ENCODE measurements at places on chromosomes 12 and 14.

- DNase-seq, result no peak
These were observed 22.6 kb downstream of the ERP27 start for GRCh38 chr12:14915736-14916135.

- DNase-seq, result peak; percentile 84
These were observed 73.1 kb upstream of the GPR68 start for GRCh38 chr14:91317381-91318308.

GRCh38 chr14:61733972-61734371, 28.2 kb upstream of the SNAPC1 start:
- no peak for DNase-seq

GRCh38 chr14:100022772-100023451, 42.3 kb upstream of the EVL start:
- DNase-seq, result no peak

GRCh38 chr12:10147714-10148403, 17.9 kb upstream of the CLEC7A start:
- DNase-seq, result no peak

DNA sequence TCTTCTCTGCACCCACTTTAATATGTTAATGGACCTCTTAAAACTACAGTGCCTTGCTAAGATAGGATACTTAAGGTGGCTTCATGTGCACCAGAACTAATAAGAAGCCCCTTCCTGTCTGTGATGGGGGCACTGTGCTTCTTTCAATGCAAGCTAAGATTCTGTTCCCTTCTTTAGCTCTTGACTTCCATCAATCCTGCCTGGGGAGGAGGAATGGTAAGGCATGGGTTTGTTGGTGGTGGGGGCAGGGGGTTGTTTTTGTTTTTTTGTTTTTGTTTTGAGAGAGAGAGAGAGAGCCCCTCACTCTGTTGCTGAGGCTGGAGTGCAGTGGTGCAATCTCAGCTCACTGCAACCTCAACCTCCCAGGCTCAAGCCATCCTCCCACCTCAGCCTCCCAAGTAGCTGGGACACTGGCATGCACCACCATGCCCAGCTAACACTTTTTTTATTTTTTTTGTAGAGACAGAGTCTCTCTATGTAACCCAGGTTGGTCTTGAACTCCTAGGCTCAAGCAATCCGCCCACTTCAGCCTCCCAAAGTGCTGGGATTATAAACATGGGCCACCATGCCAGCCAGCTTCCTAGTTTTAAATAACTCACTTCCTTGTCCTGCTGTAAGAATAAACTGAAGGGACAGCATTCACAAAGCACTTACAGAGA, 4.5 kb upstream of the KRT3 start:
- DNase-seq, result no peak

GRCh38 chr12:105822131-105823105, 316.3 kb downstream of the NUAK1 start:
- DNase-seq, result no peak

- no peak for DNase-seq
These were observed 440.0 kb downstream of the SLC16A7 start for GRCh38 chr12:60035835-60036234.

DNA sequence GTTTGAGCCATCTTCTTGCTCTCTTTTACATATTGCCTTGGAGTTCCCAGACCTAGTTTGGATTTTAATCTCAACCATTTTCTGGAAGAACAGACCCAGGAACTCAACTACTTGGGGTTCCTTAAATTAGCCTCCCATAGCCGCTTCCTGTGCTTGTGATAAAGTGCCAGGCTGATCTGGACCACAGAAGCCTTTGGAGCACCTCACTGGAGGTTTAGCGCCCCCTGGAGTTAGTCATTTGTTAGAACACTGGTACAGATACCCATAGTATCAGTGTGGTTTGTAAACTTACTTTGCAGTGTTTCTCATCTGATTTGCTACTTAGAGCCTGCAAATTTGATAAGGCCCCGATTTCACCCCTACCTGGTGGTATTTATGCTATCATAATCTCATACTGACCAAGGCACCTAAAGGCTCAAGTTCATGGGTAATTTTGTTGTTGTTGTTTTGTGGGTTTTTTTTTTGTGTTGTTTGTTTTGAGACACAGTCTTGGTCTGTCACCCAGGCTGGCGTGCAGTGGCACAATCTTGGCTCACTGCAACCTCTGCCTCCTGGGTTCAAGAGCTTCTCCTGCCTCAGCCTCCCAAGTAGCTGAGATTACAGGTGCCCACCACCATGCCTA, 3.7 kb downstream of the UNC119B start:
- DNase-seq, result peak; percentile 78

DNA sequence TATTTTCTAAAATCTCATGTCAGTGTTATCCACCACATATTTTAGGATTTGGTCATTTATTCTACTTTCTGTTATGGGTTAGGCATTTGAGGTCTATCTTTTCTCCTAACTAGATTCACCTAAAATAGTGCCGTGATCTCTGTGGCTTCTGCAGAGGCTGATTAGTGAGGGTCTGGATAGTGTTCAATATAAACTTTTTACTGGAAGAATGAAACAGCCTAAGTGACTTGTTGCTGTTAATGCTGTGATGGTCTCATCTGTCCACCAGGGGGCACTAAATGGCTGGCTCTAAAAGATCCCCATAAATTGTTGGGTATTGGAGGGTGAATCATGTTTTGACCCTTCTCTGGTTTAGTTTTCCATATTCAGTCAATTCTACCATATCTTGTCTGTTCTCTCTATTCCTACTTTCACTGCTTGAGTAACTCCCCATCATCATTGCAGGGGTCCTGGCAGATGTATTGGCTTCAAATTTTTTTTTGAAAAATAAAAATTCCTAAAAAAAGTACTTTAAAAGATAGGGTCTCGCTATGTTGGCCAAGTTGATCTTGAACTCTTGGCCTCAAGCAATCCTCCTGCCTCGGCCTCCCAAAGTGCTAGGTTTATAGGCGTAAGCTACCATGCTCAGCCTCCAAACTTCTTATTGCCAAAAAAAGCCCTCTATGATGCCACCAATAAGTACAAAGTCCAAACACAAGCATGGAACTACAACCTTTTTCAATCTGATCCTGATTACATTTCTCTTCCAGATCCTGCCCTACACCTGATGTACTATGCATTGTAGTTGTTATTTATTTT, 6.9 kb downstream of the PABPN1 start:
- peak; percentile 76 for DNase-seq

DNA sequence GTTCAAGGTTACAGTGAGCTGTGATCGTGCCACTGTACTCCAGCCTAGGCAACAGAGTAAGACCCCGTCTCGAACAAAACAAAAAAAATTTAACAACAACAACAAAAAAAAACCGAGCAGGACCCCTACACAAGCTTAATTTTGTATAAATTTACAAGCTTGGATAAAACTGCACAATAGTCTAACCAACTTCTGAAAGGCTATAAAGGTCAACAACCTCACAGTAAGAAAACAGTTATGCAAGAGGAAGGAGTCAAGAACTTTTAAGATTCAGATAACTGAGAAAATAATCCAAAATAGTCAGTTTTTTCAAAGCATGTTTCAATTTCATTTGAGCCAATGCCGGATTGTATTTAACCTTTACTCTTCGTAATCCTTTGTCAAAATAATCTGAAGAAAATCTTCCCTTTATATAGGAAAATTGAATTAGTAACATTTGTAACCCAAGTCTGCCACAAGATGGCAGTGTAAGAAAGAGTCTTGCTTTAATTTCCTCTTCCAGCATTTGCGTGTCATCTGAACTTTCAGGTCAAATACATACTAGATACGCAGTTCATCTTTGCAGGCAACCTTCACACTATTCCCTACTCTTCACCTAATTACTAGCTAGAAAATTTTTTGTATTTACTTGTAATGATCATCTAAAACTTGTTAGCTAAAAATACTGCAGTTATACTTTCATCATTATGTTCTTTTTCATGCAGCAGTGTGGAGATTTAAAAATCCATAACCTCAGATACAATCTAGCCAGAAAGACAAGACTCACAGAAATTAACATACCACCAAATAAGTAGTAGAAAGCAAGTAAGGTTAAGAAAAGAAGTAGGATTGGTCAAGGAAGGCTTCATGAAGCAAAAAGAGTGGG, 5.8 kb downstream of the CCNB1IP1 start:
- peak; percentile 27 for DNase-seq

- no peak for DNase-seq
These were observed 80.6 kb downstream of the APAF1 start for GRCh38 chr12:98725476-98726247.

- DNase-seq, result peak; percentile 46
These were observed 108.5 kb downstream of the SCARB1 start for GRCh38 chr12:124754949-124755800.

- DNase-seq, result peak; percentile 18
These were observed 30.1 kb upstream of the DHRS7 start for GRCh38 chr14:60195179-60195810.

- DNase-seq, result no peak
These were observed 295.9 kb downstream of the ZFP36L1 start for GRCh38 chr14:68497011-68497410.

DNA sequence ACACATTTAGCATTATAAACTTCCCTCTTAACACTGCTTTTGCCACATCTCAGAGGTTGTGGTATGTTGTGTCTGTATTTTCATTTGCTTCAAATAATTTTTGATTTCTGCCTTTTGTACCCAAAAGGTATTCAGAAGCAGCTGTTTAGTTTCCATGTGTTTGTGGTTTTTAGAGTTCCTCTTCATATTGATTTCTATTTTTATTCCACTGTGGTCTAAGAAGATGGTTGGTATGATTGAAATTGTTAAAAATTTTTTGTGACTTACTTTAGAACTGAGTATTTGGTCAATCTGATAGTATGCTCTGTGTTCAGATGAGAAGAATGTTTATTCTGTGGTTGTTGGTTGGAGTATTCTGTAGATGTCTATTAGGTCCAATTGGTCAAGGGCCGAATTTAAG, 76.4 kb downstream of the IFNG-AS1 start:
- DNase-seq, result no peak

- no peak for DNase-seq
These were observed 115.0 kb upstream of the RPH3A start for GRCh38 chr12:112676507-112676906.

DNA sequence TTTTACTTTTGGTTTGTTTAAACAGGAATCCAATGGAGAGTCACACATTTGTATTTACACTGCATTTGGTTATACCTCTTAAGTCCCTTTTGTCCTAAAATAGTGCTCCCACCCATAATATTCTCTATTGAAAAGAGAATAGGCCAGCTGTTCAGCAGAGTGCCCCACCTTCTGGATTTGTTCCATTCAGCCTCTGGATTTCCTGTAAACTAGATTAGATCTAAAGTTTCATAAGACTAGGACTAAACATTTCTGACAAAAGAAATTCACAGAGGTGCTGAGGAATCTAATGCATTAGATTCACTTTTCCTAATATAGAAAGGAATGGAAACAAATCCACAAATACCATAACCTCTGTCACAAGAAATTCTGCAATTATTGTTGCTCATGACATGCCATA, 38.1 kb downstream of the GCH1 start:
- DNase-seq, result no peak

DNA sequence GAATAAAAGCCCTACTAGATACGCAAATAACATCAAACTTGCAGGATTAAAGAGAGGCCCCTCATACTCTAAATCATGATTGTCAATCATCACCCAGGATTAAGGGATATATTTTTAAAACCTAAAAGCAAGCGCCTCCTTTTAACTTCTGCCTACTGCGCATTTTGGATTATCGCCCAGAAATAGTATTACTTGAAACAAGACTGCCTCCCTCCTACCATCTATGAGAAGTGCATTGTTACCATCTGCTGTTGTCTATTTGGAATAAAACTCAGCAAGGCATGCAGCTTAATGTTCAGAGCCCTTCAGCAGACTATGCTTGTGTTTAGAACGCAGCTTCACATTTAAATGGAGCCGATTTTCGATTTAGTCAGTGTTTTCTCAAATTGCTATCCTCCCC, 79.6 kb downstream of the EXOC5 start:
- DNase-seq, result no peak

GRCh38 chr12:104890476-104891096, 67.5 kb downstream of the SLC41A2 start:
- DNase-seq, result no peak

GRCh38 chr14:65783576-65783975, 371.0 kb downstream of the FUT8 start:
- no peak for DNase-seq

DNA sequence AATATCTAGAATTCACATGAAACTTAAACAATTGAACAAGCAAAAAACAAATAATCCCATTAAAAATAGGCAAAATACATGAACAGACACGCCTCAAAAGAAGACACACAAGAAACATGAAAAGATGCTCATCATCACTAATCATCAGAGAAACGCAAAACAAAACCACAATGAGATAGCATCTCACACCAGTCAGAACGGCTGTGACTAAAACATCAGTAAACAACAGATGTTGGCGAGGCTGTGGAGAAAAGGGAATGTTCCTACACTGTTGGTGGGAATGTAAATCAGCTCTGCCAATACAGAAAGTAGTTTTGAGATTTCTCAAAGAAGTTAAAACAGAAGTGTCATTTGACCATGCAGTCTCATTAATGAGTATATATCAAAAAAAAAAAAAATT, 121.3 kb downstream of the PTPRO start:
- no peak for DNase-seq

- no peak for DNase-seq
These were observed 39.0 kb upstream of the HDAC7 start for GRCh38 chr12:47858511-47859266.

GRCh38 chr12:107429006-107429705, 256.4 kb upstream of the PWP1 start:
- DNase-seq, result no peak

DNA sequence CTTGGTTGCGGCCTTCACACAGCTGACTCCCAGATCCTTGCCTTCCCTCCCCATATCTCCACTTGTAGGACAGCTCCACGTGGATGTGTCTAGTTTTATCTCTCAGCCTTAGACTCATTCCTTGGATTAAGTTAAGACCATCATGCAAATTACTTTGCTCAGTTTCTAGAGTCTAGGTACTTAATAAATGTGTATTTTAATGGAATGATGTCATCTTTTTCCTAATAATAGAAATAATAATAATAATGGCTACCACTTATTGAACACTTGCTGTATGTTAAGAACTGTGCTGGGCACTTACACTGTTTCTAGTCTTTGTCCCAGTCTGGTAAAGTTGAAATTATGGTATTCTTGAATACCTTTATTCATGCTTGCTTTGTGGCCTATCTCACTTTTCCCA, 37.5 kb downstream of the FBXW8 start:
- no peak for DNase-seq

- no peak for DNase-seq
These were observed 165.4 kb downstream of the DERA start for GRCh38 chr12:16076557-16076956.

DNA sequence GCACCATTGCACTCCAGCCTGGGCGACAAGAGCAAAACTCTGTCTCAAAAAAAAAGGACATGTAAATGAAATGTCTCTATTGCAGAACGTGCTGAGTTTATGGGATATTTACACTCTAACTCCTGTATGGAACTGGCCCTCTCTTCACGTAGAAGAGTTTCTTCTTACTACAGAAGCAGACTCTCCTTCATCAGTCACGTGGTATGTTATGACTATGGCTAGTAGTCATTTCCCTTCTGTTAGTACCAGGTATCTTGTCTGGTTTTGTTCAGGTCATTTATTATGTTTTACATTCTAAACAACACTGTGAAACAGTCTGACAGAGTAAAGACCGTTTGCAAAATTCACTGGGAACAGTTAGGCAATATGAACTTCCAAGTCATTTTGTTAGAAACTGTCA, 20.3 kb downstream of the KNTC1 start:
- DNase-seq, result no peak

All from CD4-positive, alpha-beta T cell treated with Interferon alpha-2 for 1 hour (primary cell).